Ammon's horn (tissue), 1 donor: ENCODE measurements at places on chromosomes 12 and 14.
A peak's percentile ranks its signal among the peaks of the same experiment; 100 is the strongest.

DNA sequence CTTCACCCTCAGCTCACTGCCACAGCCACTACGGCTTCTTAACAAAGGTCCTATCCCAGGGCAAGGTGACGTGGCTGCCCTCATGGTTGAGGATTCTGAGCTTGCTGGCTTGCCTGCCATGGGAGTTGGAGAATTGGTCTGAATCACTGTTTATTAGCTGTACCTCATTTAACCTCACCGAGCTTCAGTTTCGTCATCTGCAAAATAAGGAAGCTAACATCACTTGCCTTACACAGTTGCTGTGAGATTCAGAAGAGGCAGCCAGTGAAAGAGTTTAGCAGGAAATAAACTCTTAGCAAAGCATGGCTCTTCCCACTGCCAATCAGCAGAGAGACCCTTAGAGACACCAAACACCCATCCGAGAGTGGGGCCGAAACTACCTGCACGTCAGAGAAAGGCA, 90.1 kb upstream of the KCNA1 start:
- no peak for DNase-seq

DNA sequence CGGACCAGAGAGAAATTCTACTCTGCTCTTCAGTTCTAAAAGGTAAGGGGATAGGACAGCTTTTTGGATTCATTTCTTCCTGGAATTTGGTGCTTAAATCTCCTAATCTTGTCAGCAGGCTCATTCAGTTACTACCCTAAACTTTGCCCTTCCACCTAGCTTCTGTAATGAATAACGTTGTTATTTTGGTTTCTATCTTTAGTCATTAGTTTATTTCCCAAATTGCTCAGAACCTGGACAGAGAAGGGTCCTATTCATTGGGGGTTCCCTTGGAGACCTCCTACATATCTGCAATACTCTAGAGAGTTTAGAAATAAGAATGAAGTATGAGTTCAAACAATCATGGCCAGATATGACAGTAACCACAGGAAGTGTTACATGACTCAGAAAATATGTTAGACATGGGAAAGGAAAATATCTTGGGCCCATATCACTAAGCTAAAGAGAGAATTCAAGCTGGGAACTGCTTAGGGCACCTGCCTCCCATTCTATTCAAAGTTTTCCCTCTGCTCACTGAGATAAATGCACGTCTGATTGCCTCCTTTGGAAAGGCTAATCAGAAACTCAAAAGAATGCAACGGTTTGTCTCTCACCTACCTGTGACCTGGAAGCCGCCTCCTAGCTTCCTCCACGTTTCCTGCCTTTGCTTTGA, 87.9 kb downstream of the GAS2L3 start:
- DNase-seq: no peak

GRCh38 chr14:50013198-50013918, 103.0 kb downstream of the VCPKMT start:
- DNase-seq: no peak

DNA sequence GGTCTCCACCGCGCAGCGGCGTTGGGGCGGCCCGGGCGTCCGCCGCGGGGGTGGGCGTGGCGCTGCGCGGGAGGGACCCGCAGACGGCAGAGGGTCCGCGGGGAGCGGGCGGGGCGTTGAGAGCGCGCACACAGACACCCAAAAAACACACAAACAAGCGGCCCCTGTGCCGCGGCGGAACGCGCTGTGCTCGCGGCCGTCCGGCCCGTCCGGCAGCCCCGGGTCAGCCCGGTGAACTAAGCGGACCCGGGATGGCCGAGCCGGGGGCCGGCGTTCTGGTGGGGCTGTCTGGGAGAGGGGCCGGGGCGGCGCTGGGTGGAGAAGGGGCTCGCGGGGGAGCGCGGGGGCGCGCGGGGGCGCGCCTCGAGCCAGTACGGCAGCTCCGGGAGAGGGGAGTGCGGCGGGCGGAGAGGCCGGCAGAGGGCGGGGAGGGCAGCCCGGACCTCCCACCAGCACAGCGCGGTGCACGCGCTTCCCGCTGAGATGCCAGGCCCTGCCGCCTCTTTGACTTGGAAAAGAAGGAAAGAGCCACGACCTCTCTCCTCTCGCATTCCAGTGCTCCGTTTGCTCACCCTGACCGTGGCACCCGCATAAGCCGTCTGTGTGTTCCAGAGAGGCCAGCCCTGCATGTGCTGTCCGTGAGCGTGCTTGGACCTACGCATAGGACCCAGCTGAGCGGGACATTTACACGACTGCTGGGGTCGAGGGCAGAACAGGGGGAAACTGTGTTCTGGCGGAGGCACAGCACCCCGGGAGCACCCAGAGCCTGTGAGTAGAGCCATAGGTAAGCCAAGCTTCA, 10.3 kb downstream of the SLC6A12 start:
- peak; percentile 60 for DNase-seq

- DNase-seq: no peak
These were observed 28.4 kb upstream of the NOVA1 start for GRCh38 chr14:26626256-26626655.

DNA sequence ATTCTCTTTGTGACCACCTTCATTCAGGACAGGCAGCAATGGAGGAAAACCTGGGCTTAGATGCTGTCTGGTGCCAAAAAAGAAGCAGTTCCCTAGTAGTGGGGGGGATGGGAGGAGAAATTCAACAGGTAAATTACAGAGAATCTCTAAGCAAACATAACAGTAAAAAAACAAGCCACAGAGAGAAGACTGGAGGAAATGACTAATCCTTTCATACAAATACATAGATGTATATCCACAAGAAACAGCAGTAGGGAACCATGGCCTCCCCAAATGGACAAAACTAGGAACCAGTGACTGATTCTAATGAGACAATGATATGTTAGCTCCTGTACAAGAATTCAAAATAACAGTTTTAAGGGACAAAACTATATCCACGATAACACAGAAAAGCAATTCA, 513.0 kb downstream of the NAV3 start:
- DNase-seq: no peak

GRCh38 chr14:55711175-55711811, 131.3 kb downstream of the KTN1 start:
- DNase-seq: no peak

DNA sequence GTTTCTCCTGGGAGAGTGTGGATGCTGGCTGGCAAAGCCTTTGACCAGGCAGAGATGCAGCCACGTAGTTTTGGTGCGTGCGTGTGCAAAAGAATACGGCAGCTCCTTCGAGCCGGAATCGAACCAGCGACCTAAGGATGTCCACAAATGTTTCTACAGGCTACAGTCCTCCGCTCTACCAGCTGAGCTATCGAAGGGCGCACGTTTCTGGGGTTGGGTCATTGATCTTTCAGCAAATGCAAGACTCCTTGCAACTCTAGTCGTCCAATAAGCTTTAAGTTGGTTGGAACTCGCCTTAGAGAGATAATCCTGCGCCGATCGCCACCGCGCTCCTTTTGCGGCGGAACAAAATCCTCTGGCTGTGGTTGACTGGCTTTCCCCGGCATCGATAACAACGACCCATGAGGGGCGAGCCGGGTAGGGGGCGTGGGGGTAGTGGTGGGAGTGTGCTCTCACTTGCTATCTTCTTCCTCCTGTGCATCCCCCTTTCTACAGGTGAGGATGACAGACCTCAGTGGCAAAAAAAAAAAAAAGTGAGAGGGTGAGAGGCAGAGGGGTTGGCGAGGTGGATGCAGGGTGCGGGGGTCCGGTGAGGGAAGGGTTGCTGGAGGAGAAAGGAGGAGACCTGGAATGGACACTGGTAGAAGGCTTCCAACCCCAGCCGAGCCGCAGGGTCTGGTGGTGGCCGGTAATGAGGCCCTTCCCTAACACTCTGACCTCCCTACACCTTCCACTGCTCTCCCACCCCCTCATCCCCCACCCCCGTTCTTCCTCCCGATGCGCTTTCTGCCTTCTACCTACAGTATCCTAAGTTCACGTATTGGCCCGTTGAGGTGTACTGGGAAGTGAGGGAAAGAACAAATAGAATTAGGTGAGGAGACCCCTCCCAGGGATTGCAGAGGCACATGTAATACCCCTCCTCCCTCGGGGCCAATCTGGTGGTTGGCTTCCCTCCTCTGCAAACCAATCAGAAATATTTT, 11.8 kb upstream of the OR6S1 start:
- DNase-seq: peak; percentile 35

GRCh38 chr14:36659822-36660735, 1.6 kb upstream of the PAX9 start:
- no peak for DNase-seq

GRCh38 chr12:9134981-9135628, 19.4 kb upstream of the A2M start:
- no peak for DNase-seq

- DNase-seq: no peak
These were observed 834.9 kb downstream of the SLC6A15 start for GRCh38 chr12:84077679-84078078.

- no peak for DNase-seq
These were observed 410.1 kb upstream of the MGAT4C start for GRCh38 chr12:86666316-86666715.

DNA sequence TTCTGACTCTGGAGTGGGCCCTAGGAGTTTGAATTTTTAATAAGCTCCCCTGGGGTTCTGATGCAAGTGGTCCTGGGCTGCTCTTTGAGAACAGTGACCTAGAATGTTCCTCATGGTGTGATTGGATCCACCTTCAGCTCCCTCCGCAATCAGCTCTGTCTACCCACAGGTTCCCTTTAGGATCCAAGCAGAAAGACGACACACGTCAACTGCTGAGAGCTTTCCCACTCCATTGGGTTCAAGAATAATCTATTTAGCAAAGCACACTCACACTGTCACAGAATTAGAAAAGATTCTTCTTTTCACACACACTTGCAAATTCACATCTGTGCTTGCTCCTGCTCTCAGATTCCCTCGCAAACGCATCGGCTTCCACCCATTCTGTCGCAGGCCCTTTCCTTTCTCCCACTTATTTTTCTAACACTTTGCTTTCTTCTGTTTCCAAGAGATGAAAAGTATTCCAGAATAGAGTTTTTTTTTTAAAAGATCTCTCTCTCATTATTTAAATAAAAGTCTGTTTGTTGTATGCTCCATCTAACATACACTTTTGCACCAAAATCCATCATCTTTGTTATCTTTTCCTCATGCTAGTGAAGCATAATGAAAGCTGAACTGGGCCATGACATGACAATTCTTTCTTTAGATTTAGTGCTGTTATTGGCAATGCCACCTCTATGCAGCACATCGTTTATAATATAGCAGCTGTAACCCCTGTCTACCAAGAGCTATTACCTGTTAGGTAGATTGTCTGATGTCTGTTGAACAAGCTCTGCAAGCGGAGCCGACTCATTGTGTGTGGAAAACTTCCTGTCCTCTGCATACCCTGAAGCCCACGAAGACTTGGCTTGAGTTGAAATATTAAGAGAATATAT, 73.1 kb downstream of the CACNA1C start:
- DNase-seq: no peak

DNA sequence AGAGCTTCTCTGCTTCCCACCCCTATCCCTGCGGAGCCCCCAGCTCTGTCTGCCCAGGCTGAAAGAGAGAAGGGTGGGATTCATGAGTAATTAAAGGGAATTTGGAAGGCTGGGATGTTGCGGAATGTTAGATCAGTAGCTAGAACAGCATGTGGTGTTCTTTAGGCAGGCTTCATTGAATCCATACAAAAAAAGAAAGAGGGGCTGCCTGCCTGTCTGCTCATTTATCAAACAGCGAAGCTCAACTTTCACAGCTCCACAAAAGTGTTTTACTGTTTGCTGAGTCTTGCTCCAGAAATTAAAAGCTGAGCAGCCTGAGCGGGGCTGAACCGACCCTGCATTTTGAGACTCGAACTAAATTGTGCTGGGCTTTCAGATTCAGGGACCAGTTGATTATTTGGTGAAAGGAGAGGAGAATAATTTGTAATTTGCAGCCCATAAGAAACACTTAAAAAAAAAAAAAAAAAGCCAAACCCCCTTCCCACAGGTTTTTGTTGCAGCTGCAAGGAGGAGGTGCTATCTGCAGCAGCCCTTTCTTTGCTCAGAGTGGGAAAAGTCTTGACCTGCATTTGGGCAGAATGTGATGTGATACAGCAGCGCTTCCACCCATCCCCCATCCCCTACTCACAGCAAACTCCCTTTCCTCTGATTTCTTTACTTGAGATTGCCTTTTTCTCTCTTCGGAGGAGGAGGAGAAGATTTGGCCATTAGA, 89.7 kb downstream of the RFX4 start:
- no peak for DNase-seq

DNA sequence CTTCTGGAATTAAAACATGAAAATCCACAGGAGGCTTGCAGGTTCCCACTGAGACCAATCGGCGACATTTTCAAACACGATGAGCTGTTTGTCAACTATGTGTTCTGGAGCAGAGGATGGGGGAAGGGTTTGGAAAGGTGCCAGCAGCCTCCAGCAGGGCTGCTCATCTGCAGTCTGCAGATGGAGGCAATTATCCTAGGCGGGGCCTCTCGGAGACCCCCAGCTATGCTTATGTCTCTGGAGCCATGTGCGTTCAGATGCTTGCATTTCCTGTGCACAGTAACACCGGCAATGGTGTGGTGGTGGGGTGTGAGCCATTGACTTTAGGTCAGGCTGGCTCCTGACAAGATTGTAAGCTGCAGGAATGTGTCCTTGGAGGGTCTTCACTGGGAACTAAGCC, 51.7 kb downstream of the RPH3A start:
- DNase-seq: no peak

- DNase-seq: no peak
These were observed 88.9 kb upstream of the MED13L start for GRCh38 chr12:116366456-116366776.

DNA sequence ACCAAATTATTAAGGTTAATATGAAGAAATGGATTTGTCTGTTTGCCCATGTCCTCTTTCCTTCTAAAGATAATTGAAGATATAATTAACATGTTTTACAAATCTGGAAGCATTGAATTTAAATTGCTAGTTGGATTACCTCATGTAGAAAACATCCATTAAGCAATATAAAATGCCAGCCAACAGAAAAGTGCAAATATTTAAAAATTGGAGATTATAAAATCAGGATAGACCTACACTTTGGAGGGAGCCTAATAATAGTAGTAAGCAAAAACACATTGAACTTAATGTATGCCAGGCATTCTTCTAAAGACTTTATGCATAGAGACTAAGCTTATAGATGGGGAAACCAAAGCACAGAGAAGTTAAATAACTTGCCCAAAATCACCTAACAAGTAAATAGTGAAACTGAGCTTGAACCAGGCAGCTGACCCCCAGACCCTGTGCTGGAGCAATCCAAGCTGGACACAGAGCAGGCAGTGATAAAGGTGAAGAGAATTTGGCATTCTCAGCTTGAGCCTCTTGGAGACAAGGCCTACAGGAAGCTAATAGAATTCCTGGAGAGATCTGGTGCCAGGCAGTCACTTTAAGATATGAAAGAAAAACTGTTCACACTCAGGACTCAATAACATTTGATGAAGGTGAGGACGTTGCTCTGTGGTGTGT, 119.8 kb downstream of the ASCL1 start:
- DNase-seq: no peak

DNA sequence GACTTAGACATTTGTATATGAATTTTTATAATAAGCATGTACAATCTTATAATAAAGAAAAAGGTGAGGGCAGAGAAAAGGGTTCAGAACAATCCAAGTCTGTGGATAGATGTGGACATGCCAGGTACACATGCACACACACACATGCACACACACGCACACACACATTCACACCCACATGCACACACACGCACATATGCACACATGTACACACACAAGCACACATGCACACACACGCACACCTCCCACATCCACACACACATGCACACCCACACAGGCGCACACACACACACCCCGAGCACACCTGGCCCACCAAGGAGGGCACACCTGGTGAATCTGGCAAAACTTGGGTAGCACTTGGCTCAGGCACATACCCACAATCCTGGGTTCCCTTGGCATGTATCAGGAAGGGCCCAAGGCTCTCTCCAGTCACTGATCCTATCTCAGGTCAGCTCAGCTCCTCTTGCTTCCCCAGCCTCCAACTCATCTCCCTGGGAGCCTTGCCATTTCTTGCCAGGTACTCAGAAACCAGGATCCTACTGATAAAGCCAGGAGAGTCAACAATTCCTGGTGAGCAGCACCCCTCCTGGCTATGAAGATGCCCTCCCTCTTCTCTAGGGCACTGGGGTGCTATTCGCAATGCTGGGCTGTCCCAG, 18.6 kb upstream of the TMEM106C start:
- no peak for DNase-seq
